ENCODE measurements at places on chromosomes 7 and 10.

GRCh38 chr10:108629834-108630233 lies 1293.5 kb downstream of the XPNPEP1 start:
- no peak for DNase-seq

DNA sequence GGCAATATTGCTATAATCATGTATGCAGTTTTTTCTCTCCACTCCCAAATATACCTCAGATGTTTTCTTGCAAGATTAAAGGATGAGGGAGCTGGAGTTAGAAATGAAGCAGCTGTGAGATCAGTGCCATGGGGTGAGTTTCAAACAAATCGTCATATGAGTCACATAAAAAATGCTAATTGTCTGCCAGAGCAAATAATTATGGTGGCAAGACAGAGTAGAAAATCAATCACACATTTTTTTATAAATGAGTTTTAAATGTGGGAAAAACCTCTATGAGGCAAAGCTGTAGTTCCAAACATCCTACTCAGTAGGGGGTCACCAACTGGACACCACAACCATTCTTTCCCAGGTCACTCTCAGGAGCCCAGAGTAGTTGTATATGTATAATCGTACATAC lies 55.3 kb downstream of the CH25H start:
- no peak for DNase-seq

DNA sequence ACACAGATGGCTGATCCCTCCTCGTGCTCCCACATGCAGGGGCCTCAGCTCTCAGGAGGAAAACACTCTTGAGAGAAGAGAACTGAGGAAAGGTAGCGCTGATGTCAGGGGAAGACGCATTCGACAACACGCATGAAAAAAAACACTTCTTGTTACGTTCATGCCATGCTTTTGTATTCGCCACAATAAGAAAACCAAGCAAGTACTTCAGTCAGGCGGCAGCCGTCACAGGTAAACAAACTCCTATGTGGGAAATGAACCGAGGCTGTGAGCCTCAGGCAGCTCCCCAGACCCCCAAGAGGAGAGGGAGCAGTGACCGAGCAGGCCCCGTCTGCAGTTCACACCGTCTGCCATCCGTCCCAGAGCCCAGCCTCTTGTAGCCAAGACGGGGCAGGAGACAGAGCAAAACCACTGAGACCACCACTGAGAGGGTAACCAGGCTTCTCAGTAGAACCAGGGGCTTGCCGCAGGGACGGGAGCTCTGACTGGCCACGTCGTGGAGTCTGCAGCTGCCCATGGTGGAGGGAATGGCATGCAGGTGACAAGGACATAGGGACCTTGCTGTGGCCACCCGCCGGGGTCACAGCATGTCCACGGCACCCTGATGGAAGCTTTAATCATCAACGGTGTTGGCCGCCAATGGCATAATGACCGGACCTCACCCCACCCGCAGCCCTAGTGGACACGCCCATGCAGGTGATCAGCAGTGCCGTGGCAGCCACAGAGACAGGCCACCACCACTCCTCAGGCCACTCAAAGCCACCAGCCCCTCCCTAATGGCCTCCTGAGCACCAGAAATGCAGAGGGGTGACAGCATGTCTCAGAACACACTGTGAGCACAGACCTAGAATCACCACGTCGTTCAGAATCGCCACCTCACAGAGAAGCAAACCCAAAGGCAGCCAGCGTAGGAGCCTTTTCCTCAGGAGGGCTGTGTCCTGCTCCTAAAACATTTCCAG lies 304.3 kb downstream of the PTPRN2 start:
- no peak for DNase-seq

GRCh38 chr10:103680869-103681236 lies 174.5 kb downstream of the SH3PXD2A start:
- DNase-seq, result no peak

- DNase-seq, result no peak
These were observed 5.7 kb downstream of the DNAH11 start for GRCh38 chr7:21548491-21548890.

- no peak for DNase-seq
These were observed 1.4 kb downstream of the HSPA12A start for GRCh38 chr10:116740971-116741370.

DNA sequence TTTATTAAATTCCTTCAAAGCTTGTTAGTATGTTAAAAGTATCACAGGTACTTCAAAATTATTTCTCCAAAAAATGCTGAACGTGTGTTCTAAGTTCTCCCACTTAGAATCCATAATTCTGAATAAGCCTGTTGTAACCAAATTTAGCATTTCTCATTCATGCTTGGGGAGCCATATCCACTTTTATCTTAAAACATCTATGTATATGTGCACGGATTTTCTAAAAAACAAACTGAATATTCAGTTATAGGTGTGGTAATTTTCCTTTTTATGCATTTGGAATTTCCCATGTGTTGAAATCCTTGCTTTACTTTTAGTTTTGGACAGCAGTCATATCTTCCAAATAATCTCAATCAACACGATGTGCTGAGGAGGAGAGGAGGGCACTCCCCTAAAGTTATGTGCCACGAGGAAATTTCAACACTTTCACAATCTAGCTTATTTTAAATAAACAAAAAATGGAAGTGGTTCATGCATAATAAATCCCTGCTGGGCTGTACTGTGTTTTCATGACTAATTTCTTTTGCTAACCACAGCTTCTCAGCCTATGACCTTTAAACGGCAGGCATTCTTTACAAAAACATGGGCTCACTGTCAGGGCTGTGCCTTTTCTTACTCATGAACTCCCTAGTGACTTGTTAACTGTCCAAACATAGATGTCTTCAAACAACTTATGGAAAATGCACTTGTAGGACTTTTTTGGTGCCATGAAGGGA lies 380.3 kb upstream of the SEMA3C start:
- DNase-seq, result no peak

DNA sequence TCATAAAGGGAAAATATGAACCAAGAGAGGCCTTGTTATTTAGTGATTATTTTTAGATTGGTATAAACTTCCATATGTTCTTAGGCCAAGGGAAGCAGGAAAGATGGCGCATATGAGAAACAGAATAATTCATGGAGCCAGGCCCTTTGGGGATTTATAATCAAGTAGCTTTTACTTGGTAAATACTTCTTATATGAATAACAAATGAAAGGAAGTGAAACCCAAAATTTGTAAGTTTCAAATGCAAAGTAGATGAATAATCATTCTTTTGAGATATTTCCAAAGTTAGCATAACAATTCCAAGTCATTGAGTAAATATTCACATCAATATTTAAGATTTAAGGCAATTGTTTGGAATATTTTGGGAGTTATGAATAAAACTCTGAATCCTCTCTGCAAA lies 13.9 kb upstream of the OPTN start:
- DNase-seq, result no peak

- DNase-seq, result peak; percentile 96
These were observed 118.1 kb downstream of the ZNF365 start for GRCh38 chr10:62492012-62492869.

DNA sequence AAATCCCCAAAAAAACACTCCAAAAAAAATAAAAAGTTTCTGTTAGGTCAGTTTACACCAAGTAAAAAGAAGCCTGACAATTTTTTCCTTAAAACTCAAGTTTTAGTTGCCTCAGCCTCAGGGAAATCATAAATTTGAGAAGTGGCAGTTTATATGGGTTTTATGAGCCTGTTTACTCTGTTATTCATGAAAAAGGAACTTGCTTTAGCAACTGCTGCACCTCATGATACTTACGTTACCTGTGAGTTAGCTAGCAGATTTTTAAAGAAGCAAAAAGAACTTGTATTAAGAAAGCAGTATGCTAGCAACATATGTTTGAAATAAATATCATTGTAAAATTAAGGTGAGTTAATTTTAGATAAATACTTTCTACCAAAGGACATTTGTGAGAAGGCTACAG lies 1264.5 kb upstream of the PHF14 start:
- DNase-seq, result no peak

DNA sequence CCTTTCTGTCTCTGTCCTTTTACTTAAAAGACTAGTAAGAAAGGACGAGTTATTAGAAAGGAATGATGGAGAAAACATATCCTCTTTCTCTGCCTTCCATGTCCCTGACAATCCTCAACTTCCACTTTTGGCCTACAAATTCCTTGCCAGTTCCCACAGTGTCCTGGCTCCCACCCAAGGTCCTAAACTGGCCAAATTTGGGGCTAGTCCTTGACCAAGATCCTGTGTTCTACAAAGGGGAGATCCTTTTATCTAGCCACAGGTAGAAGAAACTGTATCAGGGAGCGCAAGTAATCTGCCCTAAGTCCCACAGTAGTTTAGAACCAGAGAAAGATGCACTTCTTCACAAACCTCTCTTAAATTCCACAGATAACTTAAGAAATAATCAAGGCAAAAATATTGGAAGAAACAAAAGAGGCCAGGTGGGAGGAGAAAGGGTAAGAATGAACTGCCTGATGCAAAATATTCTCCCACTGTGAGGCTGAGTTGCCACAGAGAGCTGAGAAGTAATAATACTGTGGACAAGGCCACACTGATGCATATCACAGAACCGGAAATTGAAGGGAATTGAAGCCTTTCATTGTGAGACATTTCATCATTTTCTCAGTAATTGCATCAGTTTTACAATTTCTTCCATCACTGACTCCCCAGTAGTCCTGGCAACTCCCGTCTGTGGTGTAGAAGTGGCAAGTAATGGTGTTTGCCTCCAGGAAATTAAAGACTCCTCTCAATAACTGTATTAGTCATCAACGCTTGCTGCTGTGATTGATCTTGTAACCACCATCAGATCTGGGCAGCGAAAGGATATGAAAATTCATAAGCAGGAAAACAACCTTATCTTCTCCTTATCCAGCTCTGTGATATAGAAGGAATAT lies 47.2 kb downstream of the DNAJC12 start:
- DNase-seq, result peak; percentile 14

- no peak for DNase-seq
These were observed 33.1 kb downstream of the GHRHR start for GRCh38 chr7:30996883-30997282.

GRCh38 chr10:47261556-47261955 lies 38.4 kb upstream of the GDF10 start:
- no peak for DNase-seq

DNA sequence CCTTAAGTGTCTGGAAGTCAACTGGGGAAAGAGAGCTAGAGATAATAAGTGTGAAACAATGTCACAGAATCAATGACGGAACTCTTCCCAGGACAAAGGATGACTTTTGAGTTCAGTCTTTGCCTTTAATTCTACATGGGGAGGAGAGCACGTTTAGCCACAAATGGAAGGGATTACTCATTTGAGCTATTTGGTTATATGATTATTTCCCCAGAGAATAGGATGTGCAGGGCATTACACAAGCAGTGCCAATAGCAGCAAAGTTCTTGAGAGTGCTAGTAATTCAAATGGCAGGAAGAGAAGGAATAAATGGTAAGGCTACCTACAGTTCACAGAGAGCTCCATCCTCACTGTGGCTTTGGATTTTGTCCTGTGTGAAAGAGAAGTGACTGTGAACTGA lies 6.0 kb downstream of the EGFR start:
- no peak for DNase-seq

- no peak for DNase-seq
These were observed 502.2 kb downstream of the ARL4A start for GRCh38 chr7:13189668-13190067.

GRCh38 chr7:776992-777727 lies 50.1 kb upstream of the PRKAR1B start:
- DNase-seq, result no peak

DNA sequence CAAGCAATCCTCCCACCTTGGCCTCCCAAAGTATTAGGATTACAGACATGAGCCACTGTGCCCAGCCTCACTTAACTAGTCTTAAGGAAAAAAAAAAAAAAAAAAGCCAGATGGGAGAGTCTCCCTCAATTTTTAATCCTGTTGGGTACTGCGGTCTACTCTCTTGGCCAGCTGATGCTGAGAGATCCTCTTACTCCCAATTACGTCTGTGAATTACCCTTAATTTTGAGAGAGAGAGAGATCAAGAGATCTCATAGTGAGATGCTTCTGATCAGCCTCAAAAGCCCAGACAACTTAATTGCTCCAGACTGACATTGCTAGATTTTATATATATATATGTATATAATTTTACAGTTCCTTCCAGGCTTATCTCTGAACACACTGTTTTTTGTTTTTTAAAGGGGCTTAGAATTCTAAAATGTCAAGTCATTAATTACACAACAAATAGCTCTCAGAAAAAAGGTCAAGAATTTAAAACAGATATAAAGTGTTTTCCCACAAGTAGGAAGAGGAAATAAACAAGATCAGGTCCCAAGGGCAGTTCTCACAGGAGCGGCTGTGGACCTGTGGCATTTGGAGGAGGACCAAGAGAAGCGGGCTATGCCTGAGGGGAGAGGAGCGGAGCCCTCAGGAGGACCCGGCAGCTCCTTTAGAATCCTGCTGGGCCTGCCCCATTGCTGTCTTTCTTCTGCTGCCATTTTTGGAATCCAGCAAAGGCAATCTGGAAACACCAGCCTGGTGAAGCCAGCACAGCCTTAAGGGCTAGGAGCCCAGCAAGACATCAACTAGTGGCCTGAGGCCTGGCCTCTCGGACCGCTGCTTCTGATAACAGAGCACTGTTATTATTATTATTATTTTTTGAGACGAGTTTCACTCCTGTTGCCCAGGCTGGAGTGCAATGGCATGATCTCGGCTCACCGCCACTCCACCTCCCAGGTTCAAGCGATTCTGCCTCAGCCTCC lies 30.1 kb downstream of the DENND2A start:
- DNase-seq, result no peak

DNA sequence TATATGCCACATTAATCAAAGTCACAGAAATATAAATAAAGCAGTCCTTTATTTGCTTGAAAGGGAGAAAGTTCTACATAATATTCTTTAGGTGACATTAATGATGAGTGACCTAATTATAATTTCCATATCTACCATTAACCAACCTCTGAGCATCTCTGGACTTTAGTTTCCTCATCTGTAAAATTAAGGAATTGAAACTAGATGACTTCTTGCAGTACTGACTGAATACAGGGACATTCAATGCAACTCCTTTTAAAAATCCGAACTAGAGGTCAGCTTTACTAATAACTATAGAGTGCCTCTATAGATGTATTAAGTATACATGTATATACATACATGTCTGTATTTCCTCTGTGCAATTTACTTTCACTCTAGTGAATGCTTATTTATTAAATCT lies 3.9 kb downstream of the FMC1 start:
- DNase-seq, result no peak

DNA sequence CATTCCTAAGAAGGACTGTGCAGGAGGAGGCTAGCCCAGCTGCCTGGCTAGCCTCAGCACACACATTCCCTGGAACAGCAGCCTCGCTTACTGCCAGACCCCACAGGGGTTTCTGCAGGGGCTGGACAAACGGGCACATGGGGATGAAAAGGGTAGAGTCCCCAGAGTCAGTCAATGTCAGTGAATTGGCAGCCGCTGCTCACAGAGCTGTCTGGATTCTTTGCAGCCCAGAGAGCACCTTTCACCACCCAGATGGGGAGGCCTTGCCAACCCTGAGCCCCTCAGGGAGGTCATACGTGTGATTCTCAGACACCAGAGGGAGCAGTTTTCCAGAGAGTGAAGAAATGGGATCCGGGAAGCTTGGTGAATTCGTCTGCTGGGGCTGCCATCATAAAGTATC lies 143.3 kb downstream of the KCNMA1 start:
- DNase-seq, result no peak

- DNase-seq, result no peak
These were observed 81.4 kb downstream of the MALSU1 start for GRCh38 chr7:23380556-23380955.

Data from HL-60 (cell line).